Activated CD8-positive, alpha-beta memory T cell treated with anti-CD3 and anti-CD28 coated beads for 24 hours (primary cell): ENCODE measurements at places on chromosomes 7 and 10.

GRCh38 chr10:16735671-16736070 is 81.6 kb downstream of the RSU1 start:
- no peak for DNase-seq

DNA sequence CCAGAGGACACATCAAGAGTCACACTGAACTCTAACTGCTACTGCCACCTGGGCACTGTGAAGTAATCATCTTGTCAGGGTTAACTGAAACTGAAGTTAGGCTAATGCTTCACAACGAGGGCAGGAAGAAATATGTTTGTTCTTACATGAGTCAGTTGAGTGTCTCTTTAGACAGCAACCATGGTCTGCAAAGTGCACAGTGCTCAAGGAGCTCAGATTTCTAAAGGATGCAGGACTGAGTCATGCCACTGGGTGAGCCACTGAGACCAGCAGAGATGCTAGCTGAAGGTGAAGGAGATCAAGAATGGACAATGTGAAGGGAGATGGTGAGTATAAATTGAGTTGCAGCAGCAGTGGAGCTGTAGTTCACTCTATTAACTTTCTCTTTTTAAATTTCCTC is 76.0 kb upstream of the CTTNBP2 start:
- no peak for DNase-seq

DNA sequence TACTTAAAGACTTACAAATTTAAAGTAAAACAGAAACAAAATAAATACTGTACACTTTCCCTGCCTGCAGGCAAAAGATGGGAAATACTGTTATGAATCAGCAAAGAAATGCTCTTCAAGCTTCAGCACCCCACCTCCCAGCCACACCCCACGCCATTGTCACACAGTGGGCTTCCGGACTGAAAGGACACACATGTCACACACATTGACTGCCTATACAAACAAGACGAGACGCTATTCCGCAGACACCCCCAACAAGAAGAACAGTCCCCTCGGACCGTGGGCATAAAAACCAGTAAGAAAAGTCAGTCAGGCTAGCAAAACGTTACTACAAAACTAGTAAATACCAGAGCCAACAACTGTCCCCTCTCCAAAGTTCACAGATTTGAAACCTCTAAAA is 22.2 kb upstream of the PARP12 start:
- no peak for DNase-seq

- DNase-seq = no peak
Measured at GRCh38 chr7:38863601-38864291, 45.2 kb downstream of the VPS41 start.

- no peak for DNase-seq
Measured at GRCh38 chr7:43137811-43138210, 25.4 kb downstream of the HECW1 start.

DNA sequence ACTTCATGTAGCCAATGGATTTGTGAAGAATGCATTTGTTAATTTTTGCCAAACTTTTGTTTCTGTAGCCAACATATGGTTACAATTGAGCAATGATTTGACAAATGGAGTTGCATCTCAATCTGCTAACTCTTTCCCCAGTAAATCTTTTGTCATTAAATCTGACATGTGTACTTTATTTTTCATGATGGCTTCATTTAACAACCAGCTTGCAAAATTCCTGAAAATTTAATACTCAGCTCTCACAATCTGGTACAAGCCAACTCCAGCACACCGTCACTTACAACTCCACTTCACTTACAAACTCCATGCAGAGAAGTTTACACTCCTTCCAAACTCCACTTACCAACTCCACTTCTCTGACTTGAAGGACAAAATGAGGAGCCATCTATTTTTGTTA is 26.5 kb upstream of the HIBADH start:
- DNase-seq = no peak

DNA sequence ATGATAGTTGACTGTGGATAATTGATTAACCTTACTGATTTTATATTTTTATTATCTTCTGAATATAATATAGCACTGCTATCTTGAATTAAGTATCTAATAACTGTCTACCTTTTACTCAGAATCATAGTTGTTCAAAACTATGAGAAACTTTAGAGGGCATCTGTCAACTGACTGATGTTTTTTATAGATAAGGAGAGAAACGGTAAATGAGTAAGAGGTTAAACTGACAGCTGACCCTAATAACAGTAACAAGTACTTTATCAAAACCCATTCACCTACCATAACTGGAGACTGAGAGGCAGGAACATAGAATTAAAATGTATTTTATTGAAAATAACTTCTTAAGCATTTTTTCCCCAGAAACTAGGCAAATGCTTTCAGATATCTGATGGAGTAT is 62.2 kb downstream of the CYP51A1 start:
- DNase-seq = no peak

DNA sequence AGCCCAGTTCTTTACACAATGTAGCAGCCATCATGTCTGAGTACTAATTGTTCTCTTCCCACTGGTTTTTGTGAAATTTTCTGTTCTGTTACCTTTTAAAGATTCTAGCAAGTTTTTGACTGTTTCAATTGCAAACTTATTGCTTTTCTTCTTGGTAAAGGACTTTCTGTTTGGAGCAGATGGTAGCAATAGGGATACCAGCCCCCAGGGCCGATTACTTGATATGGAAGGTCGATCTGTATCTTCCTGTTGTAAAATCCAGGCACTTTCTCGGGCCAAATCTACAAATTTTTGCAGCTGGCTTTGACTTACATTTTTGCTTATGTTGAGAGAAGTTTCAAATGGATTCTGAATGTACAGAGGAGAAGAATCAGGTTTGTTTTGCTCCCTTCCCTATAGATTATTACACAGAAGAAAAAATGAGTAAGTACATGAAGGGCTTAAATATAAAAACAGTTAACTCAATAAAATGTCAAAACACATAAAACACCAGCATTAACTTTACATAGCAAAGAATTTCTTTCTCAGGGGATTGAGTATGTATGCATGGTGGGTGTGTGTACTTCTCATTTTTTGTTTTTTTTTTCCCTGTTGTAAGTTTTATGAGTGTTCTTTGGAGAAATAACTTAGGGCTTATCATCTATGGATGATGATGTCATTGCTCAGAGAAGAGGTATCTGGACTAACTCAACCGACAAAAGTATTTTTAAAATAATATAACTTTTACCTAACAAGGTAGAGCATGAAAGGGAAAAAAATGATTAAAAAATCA is 35.3 kb downstream of the MTPAP start:
- DNase-seq = no peak

DNA sequence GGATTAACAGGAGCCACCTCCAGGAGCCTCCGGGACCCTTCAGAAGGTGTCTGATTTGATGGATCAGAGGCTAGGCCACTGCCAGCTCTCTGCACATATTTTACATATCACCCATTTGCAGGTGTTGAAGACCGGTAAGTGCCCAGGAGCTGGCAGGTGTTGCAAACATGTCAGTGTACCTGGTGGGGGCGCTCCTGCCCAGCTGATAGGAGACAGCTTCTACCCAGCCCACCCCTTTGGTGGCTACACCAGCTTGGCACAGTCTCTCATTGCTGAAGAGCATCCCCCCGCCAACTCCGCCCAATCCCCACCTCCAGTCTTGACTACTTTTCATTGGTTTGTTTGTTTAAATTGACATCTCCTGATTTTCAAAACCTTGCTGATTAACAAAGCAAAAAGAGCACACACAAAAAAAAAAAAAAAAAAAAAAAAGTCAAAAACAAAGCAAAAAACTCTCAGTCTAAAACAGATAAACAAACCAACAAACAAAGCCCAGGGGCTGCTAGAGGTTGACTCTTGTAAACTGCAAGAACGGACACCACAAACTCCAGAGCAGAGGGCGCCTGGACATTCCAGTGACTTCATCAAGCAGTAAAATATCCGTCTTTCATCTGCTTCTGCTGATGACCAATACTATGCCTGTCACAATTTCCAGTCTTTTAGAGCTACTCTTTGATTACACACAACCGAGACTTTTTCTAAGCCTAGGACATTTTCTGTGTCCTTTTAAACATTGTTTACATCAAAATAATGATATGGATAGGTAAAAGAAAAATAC is 275.3 kb downstream of the NRG3 start:
- DNase-seq = no peak

- no peak for DNase-seq
Measured at GRCh38 chr10:133167693-133168616, 7.9 kb downstream of the KNDC1 start.

DNA sequence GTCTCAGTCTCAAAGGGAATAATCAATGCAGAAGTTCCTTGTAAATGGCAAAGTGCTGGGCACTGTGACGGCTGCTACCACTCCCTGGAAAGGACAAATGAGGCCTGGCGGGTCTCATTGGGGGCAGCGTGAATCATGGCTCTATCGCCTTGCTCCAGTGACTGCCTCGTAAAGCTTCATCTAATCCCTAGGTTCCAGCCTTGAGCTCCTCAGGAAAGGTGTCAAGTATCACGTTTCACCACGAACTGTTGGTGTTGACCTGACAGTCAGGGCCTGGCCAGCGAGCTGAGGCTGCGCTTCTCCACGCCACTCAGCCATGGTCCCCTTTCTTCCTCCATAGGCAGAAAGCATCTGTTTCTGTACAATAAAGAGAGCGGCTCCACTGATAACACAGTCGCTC is 126.7 kb upstream of the ZNF32 start:
- DNase-seq = no peak

DNA sequence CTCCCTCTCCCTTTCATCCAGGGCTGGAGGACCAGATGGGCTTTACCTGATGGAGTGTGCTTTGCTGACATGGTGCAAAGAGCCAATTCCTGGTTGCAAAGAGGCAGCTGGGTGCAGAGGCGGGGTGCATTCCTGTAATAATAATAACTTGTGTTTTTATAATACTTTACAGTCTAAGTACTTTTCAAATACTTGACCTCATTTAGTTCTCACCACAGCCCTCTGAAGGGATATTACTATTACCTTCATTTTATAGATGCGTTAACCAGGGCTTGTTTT is 70.4 kb downstream of the TCF7L2 start:
- DNase-seq = no peak

- no peak for DNase-seq
Measured at GRCh38 chr10:77311186-77311585, 326.4 kb downstream of the KCNMA1 start.

- no peak for DNase-seq
Measured at GRCh38 chr10:123792248-123792978, 99.2 kb downstream of the CPXM2 start.

DNA sequence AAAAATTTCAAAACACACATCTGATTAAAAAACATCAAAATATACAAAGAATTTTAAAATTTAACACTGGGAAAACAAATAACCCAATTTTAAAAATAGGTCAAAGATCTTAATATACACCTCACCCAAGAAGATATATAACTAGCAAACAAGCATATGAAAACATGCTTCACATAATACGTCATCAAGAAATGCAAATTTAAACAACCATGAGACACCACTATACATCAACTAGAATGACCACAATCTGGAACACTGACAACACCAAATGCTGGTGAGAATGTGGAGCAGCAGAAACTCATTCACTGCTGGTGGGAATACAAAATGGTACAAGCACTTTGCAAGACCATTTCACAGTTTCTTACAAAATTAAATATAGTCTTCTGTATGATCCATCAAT is 498.4 kb downstream of the IPMK start:
- no peak for DNase-seq

GRCh38 chr7:91291902-91292301 is 27.7 kb downstream of the FZD1 start:
- DNase-seq = no peak

- DNase-seq = no peak
Measured at GRCh38 chr7:30859940-30860496, 51.6 kb upstream of the AQP1 start.

DNA sequence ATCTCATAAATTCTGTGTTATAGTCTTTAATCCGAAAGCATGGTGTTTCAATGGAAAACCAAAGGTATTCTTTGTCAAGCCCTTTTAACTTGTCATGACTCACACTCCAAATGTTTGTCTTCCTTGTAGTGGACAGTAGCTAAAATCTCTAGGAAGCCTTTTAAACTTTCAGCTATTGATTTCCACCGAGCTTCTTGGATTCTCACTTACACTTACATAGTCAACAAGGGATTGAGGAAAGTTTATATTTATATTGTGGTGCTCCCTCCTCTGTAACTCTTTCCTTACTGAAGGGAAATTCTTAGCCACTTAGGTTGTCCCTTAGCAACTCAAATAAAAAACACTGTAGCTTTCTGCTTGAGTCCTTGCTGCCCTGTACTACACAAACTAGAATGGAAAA is 31.2 kb upstream of the GPR37 start:
- no peak for DNase-seq

DNA sequence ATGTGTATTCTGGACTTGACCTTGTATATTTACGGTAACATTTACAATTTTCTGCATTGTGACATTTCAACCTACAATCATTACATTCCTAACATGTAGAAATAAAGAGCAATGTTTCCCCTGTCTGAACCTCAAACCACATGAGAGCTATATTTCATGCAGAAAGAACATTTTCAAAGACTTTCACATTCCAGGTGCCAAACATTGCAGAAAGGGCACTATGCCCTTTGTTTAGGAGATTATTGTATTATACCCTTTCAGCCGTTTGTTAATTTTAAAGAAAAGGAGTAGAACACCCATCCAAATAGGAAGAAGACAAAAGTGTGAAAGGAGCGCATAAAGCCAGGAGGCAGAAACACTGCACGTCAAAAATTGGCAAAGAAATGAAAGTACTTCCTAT is 260.4 kb downstream of the RELN start:
- no peak for DNase-seq

GRCh38 chr7:49187543-49188268 is 263.4 kb downstream of the CDC14C start:
- no peak for DNase-seq

DNA sequence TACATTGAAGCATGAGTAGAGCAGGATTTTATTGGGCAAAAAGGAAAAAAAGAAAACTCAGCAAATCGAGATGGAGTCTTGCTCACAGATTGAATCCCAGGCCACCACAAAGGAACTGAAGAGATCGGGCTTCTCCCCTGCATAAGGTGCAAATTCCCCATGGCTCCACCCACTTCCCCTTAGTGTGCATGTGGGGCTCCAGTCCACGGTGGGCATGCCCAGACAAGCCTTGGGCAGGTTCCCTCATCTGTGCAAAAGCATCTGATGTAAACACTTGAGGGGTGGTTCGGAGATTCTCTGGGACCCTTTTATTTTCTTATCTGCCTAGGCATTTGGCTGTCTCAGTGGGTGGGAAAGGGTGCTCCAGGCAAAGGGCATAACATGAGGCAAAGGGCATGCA is 150.7 kb downstream of the CFTR start:
- DNase-seq = no peak

GRCh38 chr10:113897693-113898618 is 43.5 kb downstream of the NHLRC2 start:
- no peak for DNase-seq

- no peak for DNase-seq
Measured at GRCh38 chr10:110005719-110006118, 2.1 kb upstream of the ADD3 start.

- DNase-seq = no peak
Measured at GRCh38 chr7:73904219-73905137, 43.5 kb downstream of the TMEM270 start.

GRCh38 chr10:60280475-60280874 is 109.2 kb downstream of the ANK3 start:
- no peak for DNase-seq

GRCh38 chr10:111934931-111935330 is 248.6 kb downstream of the GPAM start:
- no peak for DNase-seq
